Right renal cortex interstitium (tissue), 3 donors: ENCODE measurements at places on chromosomes 3 and 15. TPM values are rescaled to one million over a fixed set of nuclear protein-coding genes. Genes with fewer than 3 reads are reported as not detected.

Gene HRG
- 2.8 TPM for polyA plus RNA-seq

DNA sequence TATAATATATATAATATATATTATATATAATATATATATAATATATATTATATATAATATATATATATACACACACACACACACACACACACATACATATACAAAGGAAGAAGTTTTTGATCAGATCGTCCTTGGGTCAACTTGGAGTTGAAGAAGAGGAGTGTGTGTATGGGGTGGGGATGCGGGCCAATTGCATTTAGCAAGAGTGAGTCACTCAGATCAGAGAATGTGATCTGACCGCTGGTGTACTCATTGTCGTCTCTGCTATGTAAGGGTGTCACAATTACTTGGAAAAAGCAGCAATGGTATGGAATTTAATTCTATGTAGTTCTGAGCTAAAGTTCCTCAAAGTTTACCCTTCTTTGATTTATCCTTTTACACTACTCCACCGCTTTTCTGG lies 4.6 kb upstream of the VGLL3 start:
- no peak for DNase-seq

DNA sequence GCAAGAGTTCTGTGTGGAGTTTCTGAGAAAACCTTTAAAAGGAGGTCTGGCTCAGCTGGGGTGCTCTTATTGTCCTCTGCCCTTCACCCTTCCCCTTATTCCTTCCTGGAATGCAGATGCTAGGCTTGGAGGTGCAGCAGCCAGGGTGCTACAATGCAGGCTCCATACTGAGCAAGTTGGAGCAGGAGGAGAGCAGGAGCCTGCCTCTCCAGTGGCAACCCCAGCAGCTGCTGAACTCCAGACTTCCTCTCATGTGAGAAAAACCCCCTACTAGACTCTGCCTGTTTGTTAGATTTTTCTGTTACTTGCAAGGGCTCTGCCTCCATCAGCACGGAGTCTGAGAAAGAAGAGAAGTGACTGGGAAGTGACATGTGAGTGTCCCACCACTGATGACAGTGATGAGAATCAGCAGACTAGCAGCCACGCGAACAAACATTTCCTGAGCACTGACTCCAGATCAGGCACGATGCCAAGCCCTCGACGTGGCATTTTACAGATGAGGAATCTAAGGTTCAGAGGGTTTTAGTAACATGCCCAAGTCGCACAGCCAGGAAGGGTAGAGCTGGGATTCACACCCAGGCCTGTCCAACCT lies 16.1 kb upstream of the RARRES1 start:
- no peak for DNase-seq

Gene GABRB3
- polyA plus RNA-seq, result 6.5 TPM

DNA sequence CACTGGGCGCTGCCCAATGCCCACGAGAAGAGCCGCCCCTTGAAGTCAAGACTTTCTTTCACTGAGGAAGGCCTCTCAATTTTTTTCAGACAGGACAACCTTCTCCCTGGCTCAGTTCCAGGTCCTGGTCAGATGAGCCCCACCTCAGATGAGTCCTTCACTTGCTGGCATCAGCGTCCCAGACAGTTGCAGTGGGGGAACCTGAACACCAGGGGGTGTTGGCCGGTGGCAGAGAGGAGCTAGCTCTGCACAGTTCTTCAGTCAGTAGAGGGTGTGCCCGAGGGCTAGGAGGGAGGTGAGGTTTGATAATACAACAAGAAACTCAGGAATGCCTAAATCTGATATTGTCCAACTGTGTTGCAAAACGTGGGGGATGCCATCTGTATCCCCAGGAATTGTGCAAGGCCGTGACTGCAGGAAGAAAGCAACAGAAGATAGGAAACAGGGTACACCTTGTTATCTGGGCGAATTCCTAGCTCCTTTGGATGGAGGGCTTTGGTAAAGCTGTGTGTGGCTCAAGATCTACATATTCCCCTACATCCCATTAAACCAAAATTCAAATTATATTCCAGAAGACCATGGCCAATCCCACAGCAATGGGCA lies 34.3 kb downstream of the CCR3 start:
- DNase-seq, result no peak

GRCh38 chr15:70318594-70319465 lies 221.1 kb upstream of the TLE3 start:
- DNase-seq, result no peak

GRCh38 chr3:145133281-145133680 lies 1027.7 kb downstream of the PLOD2 start:
- DNase-seq, result no peak

GRCh38 chr15:78314181-78314581 lies 14.8 kb upstream of the SKIC8 start:
- no peak for DNase-seq

DNA sequence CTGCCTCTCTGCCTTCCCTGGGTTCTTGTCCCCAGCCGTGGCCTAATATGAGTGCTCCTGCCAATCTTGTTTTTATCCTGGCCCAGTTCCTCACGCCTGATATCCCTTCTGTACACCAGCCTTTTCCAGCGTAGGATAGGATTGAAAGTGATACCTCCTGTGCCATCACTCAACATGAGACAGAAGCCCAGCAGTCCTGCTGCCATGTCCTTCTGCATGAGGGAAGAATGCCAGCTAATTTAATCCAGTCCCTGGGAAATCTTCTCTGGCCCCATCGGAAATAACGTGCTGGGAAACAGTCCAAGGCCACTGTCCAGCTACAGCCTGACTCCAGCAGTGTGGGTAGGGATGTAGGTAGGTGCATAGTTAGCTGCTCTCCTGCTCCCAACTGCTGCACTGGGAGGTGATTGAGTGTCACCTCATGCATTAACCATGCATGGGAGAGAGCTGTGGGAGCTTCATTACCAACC lies 92.0 kb upstream of the TPM1 start:
- no peak for DNase-seq

DNA sequence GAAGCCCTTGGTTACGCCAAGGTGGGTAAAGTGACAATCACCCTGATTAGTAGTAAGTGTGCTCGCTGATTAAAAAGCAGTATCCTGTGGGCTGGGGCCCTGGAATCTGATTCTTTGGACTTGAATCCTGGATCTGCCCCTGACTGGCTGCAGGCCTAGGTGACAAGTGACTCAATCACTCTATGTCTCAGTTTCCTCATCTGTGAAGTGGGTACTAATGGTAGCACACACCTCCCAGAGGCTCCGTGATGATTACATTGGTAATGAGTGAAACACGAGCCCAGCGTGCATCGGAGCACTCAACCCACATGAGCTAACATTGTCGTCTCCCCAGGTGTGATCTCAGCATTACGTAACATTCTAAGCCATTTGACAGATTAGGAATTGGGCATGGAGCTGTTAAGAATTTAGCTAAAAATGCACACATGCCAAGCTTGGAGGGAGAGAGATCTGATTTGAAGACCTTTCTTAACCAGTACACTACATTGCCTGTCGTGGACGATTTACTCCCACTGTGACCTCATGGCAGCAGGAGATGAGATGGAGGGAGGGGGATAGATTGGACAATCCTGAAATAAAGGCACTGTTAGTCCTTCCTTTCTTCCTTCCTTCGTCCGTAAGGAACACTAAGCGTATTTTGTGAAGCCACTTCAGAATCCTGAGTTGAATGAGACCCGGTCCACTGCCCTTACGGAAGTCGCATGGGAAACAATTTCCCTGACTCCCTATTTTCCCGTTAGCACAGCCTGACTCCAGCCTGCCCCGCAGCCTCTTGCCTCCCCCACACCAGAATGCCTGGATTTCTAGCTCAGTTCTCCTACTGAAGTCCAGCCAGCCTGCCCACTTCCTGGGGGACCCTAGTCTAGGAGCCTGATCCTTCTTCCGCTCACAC lies 32.1 kb downstream of the MGLL start:
- no peak for DNase-seq

- DNase-seq, result no peak
These were observed 4.8 kb upstream of the ADCY5 start for GRCh38 chr3:123453675-123454074.

- DNase-seq, result no peak
These were observed 101.7 kb downstream of the P3H2 start for GRCh38 chr3:190019006-190019405.

Gene SERPINI2
- 0.78 TPM for polyA plus RNA-seq

- no peak for DNase-seq
These were observed 643.2 kb downstream of the SQOR start for GRCh38 chr15:46278062-46278461.

Gene IL16
- polyA plus RNA-seq, result 6.1 TPM

DNA sequence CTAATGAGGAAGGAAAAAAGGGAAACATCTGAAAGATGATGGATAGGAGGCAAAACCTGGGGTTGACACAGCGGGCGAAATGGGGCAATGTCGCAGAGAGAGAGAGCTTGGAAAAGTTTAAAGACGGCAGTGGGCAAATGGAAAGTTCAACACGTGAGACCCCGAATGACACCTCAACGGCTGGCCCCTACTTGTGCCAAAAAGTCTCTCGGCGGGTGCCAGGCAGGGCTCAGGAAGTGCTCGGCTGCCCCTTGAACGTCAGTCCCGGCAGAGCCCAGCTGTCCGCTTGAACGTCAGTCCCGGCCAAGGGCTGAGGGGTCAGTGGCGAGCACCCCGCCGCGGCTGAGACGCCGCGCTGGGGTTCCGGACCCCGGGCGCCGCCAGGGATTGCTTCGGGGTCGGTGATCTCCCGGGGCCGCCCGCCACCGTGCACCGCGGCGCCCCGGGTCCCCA lies 658 bp downstream of the EOGT start:
- DNase-seq, result peak; percentile 33

DNA sequence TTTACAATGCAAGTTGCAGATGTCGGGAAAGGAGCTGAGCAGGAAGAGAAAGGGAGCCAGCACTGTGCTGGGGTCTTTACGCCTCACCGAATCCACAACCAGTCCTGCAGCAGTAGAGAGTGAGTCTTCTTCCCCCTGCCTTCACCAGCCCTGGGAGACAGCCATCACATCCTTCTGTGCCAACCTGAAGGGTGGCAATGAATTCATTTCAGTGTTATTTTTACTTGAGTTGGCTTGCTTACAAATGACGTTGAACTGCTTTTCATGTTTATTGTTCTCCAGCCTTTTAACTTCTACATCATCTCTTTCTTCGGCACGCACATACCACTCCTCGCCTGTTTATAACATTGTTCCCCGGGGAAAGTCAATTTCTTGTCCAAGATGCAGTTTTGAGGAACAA lies 77.1 kb downstream of the TRIM42 start:
- no peak for DNase-seq

DNA sequence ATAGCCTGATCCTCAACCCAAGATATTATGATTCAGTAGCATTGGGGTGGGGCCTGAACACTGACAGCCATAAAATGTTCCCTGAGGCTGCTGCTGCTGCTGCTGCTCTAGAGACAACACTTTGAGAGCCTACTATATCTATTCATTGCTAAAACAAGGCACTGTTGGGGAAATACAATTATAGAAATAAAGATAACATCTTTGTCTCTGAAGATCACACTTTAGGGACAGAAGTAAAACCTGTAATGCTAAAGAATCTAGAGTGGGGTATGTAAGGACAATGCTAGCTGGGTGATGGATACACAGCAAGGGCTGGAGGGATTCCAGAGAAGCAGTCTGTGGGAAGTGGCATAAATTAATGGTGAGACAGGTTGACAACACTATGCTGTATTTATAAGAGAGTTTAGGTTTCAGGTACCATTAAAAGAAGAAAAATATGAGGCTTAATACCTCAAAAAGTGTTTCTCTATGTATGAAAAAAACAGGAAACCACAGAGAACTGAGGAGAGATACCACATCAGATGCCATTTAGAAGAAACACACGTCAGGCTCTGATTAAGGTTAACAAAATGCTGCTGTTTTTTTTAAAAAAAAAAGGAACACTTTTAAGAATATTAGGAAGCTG lies 115.9 kb downstream of the CBLB start:
- no peak for DNase-seq

DNA sequence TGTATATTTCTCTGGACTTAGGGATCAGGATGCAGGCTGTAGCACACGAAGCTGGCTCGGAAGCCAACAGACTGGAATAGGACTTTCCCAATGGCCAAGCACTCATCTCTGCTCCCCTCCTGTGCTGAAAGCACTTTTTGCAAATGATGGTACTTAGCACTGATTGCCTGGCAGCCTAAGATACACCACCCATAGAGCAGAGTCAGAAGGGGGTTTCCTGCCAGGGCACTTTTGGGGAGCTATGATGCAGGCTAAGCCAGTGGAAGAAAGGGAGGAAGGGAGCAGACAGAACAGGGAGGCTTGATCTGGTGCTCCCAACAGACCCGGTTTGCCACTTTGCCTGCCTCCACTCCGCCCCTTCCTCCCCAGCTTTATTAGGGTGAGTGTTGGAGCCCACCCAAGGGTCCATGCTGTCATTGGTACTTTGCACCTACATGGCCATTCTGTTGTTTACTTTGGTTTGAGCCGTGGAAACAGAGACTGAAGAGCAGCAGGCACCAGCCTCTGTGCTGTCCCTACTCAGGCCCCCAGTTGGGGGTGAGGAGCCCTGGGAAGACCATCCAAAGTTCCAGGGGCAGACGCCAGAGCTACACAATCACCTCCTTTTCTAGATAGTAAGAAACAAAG lies 15.9 kb downstream of the BSN start:
- no peak for DNase-seq

DNA sequence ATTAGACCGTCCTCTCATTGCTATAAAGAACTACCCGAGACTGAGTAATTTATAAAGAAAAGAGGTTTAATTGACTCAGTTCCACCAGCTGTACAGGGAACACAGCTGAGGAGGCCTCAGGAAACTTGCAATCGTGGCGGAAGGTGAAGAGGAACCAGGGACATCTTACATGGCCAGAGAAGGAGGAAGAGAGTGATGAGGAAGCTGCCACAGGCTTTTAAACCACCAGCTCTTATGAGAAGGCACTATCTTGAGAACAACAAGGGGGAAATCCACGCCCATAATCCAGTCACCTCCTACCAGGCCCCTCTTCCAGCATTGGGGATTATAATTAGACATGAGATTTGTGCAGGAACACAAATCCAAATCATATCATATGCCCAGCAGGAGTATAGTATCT lies 138.5 kb downstream of the ALCAM start:
- DNase-seq, result no peak

Gene CAND2
- 10.1 TPM for polyA plus RNA-seq

DNA sequence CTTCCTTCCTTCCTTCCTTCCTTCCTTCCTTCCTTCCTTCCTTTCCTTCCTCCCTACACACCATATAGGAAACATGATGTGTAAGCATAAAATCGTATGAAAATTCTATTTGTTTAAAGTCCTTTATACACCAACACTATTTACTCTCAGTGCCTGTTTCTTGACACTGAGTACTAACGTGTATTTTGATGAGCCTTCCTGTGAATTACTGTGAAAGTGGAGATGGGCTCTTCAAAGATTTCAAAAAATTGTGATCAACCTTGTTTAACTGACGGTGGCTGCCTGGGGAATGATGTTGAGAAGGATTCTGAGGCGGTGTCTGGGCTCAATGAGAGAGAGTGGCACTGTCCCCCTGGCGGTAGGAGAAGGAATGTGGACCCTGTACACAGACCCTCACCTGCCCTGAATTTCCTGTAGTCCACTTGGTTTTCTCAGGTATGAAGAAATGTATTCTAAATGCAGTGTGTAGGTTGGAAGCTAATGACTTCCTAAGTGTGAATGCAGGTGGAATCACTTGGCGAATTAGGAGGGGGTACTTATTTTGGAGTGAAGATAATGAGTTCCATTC lies 237.9 kb downstream of the GAP43 start:
- DNase-seq, result no peak

GRCh38 chr15:101248274-101248673 lies 3.6 kb downstream of the CHSY1 start:
- no peak for DNase-seq
